Right lung (tissue), 10 donors: ENCODE measurements at places on chromosomes 5 and 9. TPM values are rescaled to one million over a fixed set of nuclear protein-coding genes. Genes with fewer than 3 reads are reported as not detected.

FOXD4L6 gene
- polyA plus RNA-seq = not detected

MORN5 gene
- 6.4 TPM for polyA plus RNA-seq

SH2D3C gene
- 41.9 TPM for polyA plus RNA-seq

MEF2C gene
- polyA plus RNA-seq = 84.6 TPM

SPZ1 gene
- not detected for polyA plus RNA-seq

FOXB2 gene
- polyA plus RNA-seq = not detected

FAM151B gene
- polyA plus RNA-seq = 2.7 TPM

PAM gene
- polyA plus RNA-seq = 161 TPM

MTRR gene
- 63.9 TPM for polyA plus RNA-seq

TRIP13 gene
- polyA plus RNA-seq = 9.7 TPM

NUP214 gene
- 43.7 TPM for polyA plus RNA-seq

FAM81B gene
- polyA plus RNA-seq = 9.9 TPM

PPP3R2 gene
- not detected for polyA plus RNA-seq

SPATA6L gene
- polyA plus RNA-seq = 8.0 TPM

LHX2 gene
- polyA plus RNA-seq = 0.08 TPM

PCDHGA5 gene
- polyA plus RNA-seq = 4.5 TPM

PCDHGA9 gene
- 5.7 TPM for polyA plus RNA-seq

FAT2 gene
- polyA plus RNA-seq = 0.07 TPM

TMEM250 gene
- polyA plus RNA-seq = 12.6 TPM

SPATA31E1 gene
- polyA plus RNA-seq = not detected

FOXI1 gene
- not detected for polyA plus RNA-seq

RORB gene
- polyA plus RNA-seq = 0.06 TPM

DPYSL3 gene
- polyA plus RNA-seq = 84.3 TPM

GNA14 gene
- polyA plus RNA-seq = 10.8 TPM

HDAC3 gene
- polyA plus RNA-seq = 114 TPM

LCN15 gene
- polyA plus RNA-seq = 2.2 TPM

WDR38 gene
- 0.85 TPM for polyA plus RNA-seq

FOXD4L5 gene
- polyA plus RNA-seq = 0.54 TPM

PCDHB10 gene
- polyA plus RNA-seq = 5.0 TPM

ADAMTS6 gene
- polyA plus RNA-seq = 13.5 TPM

GABRA1 gene
- polyA plus RNA-seq = 0.88 TPM

RABEPK gene
- 24.5 TPM for polyA plus RNA-seq

CLK4 gene
- polyA plus RNA-seq = 52.7 TPM

PTCD2 gene
- 10.6 TPM for polyA plus RNA-seq

DNAI1 gene
- polyA plus RNA-seq = 10.9 TPM

COL15A1 gene
- polyA plus RNA-seq = 8.7 TPM

PCDHA9 gene
- polyA plus RNA-seq = 0.05 TPM

PCDHGA4 gene
- polyA plus RNA-seq = 2.0 TPM

NRARP gene
- 7.5 TPM for polyA plus RNA-seq

ENTPD2 gene
- polyA plus RNA-seq = 2.0 TPM

SLC34A3 gene
- polyA plus RNA-seq = 0.84 TPM

DOK3 gene
- polyA plus RNA-seq = 5.6 TPM

STKLD1 gene
- 4.9 TPM for polyA plus RNA-seq

ANXA1 gene
- 88.8 TPM for polyA plus RNA-seq

SPATA31A3 gene
- polyA plus RNA-seq = not detected

C9 gene
- polyA plus RNA-seq = 0.15 TPM

PCDHGB3 gene
- polyA plus RNA-seq = 2.5 TPM

ARHGEF39 gene
- 10.9 TPM for polyA plus RNA-seq

DIPK1B gene
- 47.6 TPM for polyA plus RNA-seq

PCDHB16 gene
- 4.7 TPM for polyA plus RNA-seq

PCDHGA7 gene
- polyA plus RNA-seq = 1.9 TPM
